Posterior cingulate gyrus (tissue), 11 donors: ENCODE measurements at places on chromosomes 7 and 10.

DNA sequence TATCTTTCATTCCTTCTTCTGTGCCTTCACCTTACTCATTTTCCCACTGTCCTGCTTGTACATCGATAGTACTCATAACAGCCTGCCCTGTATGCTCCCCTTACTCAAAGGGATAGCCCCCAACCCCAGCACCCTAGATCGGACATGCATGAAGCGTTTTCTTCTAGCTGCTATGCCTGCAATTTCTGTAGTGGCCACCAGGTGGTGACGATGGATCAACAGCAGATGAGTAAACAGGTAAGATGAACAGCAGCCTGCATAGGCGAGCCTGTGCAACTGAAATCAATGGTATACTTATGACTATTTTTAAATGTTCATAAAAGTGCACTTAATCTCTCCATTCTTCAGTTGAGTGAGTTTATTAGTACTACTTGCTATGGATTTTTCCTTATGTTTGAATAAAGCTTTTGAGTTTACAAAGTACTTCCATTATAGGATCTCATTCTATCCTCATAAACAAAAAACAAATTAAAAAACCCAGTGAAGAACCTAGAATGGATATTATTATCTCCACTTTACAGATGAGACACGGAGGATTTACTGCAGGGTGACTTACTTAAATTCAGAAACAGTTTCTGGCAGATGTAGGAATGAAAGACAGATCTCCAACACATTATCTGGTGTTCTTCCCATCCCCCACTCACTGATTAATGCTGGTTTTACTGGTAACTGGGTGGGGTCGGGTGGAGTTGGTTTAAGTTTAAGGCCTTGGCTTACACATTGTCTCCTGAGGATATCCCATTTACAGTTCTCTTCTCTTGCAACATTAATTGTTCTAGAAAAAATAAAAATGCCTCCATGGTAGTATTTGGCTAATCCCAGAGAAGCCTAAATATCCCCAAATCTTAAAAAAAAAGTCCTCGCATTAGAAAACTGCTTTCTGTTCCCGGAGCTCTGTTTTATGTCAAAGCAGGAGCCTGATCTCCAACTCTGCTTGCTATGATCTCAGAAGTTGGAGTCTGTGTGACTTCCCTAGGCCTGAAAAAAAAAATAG lies 222.1 kb downstream of the GLI3 start:
- DNase-seq, result no peak

- DNase-seq, result no peak
Observed at GRCh38 chr7:155997431-155998327, 185.4 kb upstream of the SHH start.

- no peak for DNase-seq
Observed at GRCh38 chr10:113232928-113233511, 283.0 kb downstream of the TCF7L2 start.

- DNase-seq, result no peak
Observed at GRCh38 chr7:74012842-74013249, 15.1 kb upstream of the ELN start.

DNA sequence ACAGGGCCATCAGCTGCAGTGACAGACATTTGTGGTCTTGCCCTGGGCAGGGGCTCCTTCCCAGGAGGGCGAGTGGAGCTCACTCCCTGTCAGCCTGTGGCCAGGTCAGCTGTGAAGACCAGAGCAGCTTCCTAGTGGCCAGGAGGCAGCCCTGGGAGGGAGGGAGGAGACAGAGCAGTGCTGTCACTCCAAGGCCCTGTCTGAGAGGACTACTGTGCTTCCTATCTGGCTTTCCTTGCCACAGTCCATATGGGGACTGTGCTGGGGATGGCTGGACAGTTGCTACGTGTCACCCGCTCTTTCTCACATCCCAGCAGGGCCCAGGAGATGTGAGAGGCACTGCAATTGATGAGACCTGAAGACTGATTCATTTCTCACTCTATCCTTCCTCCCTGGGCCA lies 15.2 kb upstream of the ADCYAP1R1 start:
- no peak for DNase-seq

DNA sequence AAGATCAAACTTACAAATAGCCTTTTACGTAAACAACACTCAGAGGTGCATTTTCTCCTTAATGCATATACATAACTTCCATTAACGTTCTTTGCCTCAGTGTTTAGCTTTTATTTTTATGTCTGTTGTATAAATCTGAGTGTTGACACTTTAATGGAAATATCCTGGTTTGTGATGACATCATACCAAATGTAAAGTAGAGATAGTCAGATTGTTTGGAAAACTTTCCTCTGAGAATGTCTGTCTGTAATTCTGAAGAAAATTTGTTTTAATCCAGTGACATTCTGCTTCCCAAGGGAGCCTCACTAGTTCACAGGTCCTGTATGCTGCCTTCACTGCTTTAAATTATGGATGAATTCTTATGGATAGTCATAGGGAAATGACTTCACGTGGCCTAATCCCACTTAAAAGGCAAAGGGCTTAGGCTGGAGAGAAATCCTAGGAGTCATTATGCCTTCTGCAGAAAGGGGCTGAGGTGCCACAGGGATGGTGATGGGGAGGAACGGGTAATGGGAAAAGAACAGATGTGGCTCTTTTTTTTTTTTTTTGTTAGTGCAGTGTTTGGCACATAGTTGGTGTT lies 93.2 kb downstream of the DNAJB9 start:
- DNase-seq, result no peak

GRCh38 chr7:129525225-129525862 lies 23.0 kb downstream of the SMKR1 start:
- no peak for DNase-seq

GRCh38 chr10:21505711-21506278 lies 19.7 kb downstream of the SKIDA1 start:
- DNase-seq, result no peak

DNA sequence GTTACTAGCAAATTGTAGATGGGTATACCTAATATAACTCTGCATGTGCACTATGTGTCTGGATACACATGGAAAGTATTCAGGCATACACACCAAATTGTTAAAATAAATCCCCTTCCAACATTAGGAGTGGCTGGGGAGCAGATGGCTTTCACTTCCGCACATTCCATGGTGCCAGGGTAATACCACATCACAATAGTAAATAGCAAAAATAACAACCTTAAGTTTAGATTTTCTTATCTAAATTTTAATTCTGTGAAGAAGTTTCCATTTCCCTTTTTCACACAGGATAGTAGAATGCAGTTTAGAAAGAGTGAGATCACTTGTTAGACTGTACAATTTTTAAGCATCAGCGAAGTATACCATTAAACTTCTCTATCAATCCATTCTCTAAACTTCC lies 5.8 kb upstream of the ALOX5 start:
- no peak for DNase-seq

- no peak for DNase-seq
Observed at GRCh38 chr10:51683031-51683691, 16.2 kb downstream of the CSTF2T start.

GRCh38 chr7:134605978-134606923 lies 40.4 kb upstream of the BPGM start:
- DNase-seq, result peak; percentile 48

DNA sequence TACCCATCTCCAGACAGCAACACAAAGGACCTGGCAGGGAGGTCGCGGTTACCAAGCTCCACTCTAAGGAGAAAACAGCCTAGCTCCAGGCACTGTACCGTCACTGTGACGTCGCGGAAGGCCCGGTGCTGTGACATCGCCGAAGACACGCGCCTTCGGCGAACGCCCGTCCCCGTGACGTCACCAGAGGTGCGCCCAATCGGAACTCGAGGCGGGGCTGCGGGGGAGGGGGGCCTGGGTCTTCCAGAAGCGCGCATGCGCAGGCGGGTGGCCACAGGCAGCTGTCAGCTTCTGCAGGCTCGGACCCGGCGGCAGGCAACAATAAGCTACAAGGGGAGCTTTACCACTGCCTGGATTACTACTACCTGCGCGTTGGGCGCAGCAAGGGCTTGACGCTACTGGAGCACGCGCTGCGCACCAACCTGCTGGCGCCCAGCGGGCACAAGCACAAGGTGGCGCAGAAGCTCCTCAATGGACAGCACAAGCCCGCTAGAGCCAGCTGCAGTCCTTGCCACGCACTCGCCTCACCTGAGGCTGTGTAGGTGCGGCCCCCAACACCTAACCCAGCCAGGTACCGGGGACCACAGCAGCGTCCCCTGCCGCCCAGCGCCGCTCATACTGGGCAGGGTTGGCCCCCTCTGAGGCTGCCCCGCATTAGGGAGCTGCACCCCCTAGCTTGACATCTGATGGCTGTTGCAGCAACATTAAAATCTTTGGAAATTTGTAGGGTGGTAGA lies 208.4 kb downstream of the TPST1 start:
- DNase-seq, result peak; percentile 91
